ENCODE measurements at places on chromosomes 11 and 22. TPM values are rescaled to one million over a fixed set of nuclear protein-coding genes. Genes with fewer than 3 reads are reported as not detected.

The MAP6 gene
- 0.12 TPM for total RNA-seq

The IGLL5 gene
- not detected for total RNA-seq

DNA sequence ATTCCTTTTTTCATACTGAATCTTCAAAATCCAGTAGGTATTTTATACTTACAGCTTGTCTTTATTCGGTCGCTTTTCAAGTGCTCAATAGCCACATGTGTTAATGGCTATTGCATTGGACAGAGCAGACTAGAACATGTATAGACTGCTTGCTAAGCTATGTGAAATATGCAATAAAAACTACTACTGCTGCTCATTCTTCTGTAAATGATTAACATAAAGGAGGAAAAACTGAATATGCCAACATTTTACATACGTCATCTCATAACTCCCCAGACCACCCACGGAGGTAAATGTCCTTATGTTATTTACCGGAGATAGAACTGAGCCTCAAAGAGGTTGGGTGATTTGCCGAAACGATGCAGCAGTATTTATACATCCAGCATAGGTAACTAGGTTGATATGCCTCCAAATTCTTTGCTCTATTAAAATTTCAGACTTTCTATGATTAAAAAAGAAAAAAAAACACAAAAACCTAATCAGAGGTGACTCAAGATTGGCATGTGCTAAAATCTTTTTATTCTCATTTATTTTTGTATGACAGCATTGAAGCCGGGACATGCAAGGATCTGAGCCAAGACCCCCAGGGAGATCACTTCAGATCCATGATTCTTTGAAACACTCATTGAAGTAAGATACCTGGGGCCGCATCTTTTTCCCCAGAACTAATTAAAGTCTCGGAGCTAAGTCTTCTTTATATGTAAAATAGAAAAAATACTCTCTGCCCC is 78.5 kb upstream of the OR5AK2 start:
- DNase-seq, result no peak
- H3K4me3 ChIP-seq, result no peak overlapping the region
- no peaks in the 10 kb centered on the region for H3K27me3 ChIP-seq
- H3K27ac ChIP-seq, result no peak overlapping the region
- H3K36me3 ChIP-seq, result no peaks in the 10 kb centered on the region
- H3K4me1 ChIP-seq, result no peaks in the 10 kb centered on the region

The RFPL3 gene
- total RNA-seq, result not detected

DNA sequence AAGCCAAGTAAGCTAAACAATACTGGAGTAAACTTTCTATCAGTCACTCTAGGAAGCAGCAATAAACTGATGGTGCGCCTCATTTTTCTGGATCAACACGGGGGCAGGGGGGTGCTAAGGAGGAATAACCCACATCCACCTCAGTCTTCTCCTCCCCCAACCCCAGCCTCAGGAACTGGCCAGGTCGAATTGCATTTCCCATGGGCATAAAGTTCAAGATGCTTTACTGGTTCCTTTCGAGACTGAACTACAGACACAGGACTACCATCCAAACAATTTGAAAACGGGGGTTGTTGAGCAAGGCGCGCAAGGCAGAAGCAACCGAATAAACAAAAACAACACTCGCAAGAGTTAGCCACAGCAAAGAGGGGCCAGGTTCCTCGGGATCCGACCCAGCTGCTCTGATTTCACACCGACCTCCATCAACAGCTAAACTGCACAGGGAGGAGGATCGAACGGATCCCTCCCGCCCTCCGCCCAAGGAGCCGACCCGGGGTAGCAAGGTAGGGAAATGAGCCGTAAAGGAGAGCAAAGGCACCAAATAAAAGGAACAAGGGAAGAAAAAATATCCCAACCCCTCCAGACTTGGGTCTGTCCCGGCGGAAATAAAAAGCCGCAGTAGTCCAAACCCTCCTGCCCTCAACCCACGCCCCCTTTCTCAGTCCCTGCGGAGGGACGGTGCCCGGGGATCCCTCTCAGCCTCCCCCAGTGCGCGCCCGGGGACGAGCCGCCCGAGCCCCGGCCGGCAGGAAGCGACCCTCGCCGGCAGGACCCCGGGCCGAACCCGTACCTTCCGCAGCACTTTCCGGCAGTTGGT is 801 bp downstream of the SESN3 start:
- H3K27ac ChIP-seq, result peak overlapping the region; percentile 92
- H3K4me1 ChIP-seq, result peaks cover 34% of the 10 kb centered on the region
- no peak overlapping the region for H3K4me3 ChIP-seq
- H3K27me3 ChIP-seq, result no peaks in the 10 kb centered on the region
- DNase-seq, result no peak

The DSCAML1 gene
- 0.92 TPM for total RNA-seq

Measured in T-helper 17 cell (primary cell).